ENCODE measurements at places on chromosomes 3 and 15.

DNA sequence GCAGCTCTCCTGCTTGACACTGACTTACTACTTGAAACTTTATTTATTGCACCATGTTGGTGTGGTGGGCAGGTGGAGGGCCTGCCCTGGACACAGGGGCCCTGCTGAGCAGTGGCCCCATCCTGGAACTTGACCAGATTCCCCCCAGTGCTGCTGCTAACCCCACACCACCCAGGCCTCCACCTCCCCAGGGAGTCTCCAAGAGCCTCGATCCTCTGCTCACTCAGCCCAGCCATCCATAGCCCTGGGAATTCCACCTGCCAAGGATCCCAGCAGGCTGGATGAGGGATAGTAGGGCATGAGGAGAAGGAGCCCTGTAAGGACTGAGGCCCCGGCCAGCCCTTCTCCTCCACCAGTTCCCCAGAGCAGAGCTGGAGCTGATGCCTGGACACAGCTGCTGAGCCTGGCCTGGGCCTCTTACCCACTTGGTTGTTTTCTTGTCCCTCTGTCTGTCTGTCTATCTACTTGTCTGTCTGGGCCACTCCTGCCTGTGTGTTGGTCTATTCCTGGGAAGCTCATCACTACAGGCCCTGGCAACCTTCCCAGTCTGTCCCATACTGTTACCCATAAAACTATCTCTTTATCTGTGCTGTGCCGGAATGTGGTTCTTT lies 2.8 kb downstream of the CHAC1 start:
- no peak for DNase-seq
- no peaks in the 10 kb centered on the region for H3K27me3 ChIP-seq
- H3K4me3 ChIP-seq: no peak overlapping the region
- H3K27ac ChIP-seq: peak overlapping the region; percentile 43
- H3K36me3 ChIP-seq: peaks cover 21% of the 10 kb centered on the region
- H3K4me1 ChIP-seq: peaks cover 39% of the 10 kb centered on the region

DNA sequence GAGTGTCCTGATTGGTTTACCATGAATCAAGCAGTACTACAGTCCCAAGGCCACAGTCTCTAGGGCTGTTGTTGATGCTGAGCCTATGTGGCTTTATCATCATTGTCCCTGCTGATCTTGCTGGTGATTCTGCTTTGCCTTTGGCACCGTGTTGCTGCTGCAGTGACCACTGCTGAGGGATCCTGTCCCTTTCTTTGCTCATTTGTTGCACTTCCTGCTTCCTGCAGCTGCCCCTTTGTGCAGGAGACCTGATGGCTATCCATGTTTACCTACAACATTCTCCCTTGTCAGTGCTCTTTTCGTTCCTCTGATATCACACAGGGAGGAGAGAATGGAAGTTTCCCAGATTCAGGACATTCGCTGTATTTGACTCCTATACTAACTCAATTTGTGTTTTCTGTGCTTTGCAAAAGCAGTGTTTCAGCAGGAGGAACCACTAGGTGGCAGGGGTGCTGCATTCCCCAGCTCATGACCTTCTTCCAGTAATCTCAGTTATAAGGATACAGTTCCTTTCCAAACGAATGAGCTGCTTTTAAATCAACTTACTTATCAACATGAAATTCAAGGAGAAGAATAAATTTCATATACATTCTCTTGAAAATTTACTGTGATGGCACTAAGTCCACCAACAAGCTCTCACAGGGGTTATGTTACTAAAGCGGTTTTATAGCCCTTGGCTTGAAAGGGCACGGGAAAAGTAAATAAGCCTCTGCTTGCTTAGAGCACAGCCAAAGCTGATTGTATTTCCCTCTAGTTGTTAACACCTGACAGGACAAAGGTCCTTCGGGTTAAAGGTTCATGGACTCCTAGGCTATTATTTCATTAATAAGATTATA lies 9.7 kb upstream of the THUMPD3 start:
- H3K27ac ChIP-seq: peak overlapping the region; percentile 43
- DNase-seq: peak; percentile 73
- peaks cover 22% of the 10 kb centered on the region for H3K4me1 ChIP-seq
- no peak overlapping the region for H3K4me3 ChIP-seq

- peaks cover 39% of the 10 kb centered on the region for H3K4me1 ChIP-seq
- peak; percentile 92 for DNase-seq
- peak overlapping the region; percentile 66 for H3K4me3 ChIP-seq
- peaks cover 17% of the 10 kb centered on the region for H3K27me3 ChIP-seq
Observed at GRCh38 chr3:72447059-72447946, 400.9 kb downstream of the SHQ1 start.

GRCh38 chr15:84835661-84836337 lies 18.6 kb downstream of the ALPK3 start:
- DNase-seq: no peak
- H3K4me3 ChIP-seq: no peak overlapping the region
- H3K27ac ChIP-seq: no peak overlapping the region

DNA sequence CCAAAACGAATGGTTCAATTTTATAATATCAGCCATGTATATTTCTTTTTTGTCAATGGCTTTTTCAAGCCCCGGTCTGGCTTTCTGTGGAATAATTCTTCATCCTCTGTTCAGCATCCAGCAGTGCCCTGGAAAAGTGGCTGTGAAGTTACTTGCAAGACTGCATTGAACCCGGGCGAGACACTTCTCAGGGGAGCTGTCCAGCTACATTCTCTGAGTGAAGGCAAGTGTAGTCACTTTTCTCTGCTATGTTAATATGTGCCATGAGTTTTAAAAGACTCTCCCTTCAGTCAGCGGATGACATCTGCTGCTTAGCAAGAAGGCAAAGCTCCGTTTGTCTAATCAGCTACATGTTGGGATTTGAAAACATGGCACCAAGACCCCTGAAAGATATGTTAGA lies 81.3 kb upstream of the RGMA start:
- no peak for DNase-seq
- H3K36me3 ChIP-seq: no peaks in the 10 kb centered on the region
- no peaks in the 10 kb centered on the region for H3K4me1 ChIP-seq
- H3K27me3 ChIP-seq: peaks cover 18% of the 10 kb centered on the region
- no peak overlapping the region for H3K4me3 ChIP-seq

GRCh38 chr15:78421238-78421965 lies 16.6 kb upstream of the IREB2 start:
- H3K4me1 ChIP-seq: peaks cover 17% of the 10 kb centered on the region
- no peak overlapping the region for H3K4me3 ChIP-seq
- DNase-seq: no peak
- H3K36me3 ChIP-seq: no peaks in the 10 kb centered on the region
- no peak overlapping the region for H3K27ac ChIP-seq

GRCh38 chr15:65054333-65055200 lies 9.4 kb downstream of the SLC51B start:
- H3K4me1 ChIP-seq: peaks cover 23% of the 10 kb centered on the region
- peaks cover 5% of the 10 kb centered on the region for H3K27me3 ChIP-seq
- no peak overlapping the region for H3K4me3 ChIP-seq
- H3K27ac ChIP-seq: no peak overlapping the region
- H3K36me3 ChIP-seq: no peaks in the 10 kb centered on the region

DNA sequence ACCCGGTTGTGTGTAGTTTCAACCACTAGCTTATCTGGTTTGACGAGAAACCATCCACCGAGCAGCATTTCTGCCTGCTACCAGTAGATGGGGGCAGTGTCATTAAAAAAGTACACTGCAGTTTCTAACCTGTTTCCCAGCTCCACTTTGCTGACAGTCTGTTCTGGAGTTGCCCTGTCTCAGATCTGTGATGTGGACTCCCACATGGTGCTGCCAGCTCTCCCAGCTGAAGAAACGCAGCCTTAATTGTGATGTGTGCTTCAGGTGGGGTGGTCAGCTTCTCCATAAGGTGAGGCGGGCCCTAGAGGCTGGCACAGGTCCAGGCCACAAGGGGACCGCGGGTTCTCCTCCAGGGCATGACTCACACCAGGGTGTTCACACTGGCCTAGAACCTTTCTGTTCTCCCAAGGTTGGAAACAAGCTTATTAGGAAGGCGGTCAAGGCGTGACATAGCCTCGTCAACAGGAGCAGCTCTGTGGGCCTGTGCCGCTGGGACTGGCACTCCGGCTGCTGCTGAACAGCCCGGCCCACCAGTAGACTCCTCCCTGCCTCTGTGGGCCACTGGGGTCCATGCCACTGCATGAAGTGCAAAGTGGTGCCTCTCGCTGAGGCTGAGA lies 2.9 kb upstream of the FAM43A start:
- peak; percentile 81 for DNase-seq
- H3K27ac ChIP-seq: no peak overlapping the region
- no peaks in the 10 kb centered on the region for H3K36me3 ChIP-seq
- H3K4me3 ChIP-seq: no peak overlapping the region
- H3K27me3 ChIP-seq: peaks cover 23% of the 10 kb centered on the region

Measured in activated CD8-positive, alpha-beta T cell treated with anti-CD3 and anti-CD28 coated beads, Interleukin-2, amount 10 ng/mL, durations not matched to agents 7 days and 5 days (primary cell).